ENCODE measurements at places on chromosomes 16 and 17. TPM values are rescaled to one million over a fixed set of nuclear protein-coding genes. Genes with fewer than 3 reads are reported as not detected.

The FOXN1 gene
- total RNA-seq, result 0.11 TPM

The NPW gene
- total RNA-seq, result 0.39 TPM

The KRTAP4-6 gene
- total RNA-seq, result not detected

The ZG16B gene
- 3.7 TPM for total RNA-seq

The C1QL1 gene
- total RNA-seq, result 2.4 TPM
